H7 (cell line): ENCODE measurements at places on chromosomes 2 and 18. TPM values are rescaled to one million over a fixed set of nuclear protein-coding genes. Genes with fewer than 3 reads are reported as not detected.

DNA sequence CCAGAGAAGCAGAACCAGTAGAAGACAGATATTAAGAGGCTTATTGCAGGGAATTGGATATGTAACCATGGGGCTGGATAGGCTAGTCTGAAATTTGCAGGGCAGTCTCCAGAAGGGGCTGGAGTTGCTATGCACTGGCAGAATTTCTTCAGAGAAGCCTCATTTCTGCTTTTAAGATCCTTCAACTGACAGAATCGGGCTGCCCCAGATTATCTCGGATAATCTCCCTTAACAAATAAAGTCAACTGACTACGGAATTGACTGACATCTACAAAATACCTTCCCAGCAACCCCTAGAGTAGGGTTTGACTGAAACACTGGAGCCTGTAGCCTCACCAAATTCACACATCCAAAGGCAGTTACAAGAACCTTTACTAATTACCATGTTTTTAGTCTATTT, 136.4 kb downstream of the SOCS6 start:
- DNase-seq, result no peak

- DNase-seq, result no peak
Observed at GRCh38 chr2:236691799-236692167, 122.2 kb downstream of the ACKR3 start.

DNA sequence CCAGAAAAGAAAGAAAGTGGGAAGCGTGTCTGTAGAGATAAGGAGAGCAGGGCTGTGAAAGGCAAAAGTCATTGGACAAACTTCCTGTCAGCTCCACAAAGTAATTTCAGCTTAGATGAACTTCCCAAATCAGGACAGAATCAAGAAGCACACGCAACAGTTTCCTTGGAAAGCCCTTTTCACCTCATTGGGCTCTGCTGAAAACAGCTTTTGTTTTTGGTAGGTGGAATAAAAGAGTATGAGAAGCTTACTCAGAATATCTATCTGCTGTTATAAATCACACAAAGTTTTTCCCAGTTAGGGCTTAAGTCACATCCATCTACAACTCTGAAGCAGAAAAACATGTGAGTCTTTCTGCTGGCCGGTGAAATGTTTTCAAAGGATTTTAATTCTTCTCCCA, 42.4 kb upstream of the EFEMP1 start:
- no peak for DNase-seq

CLIP4 gene
- 0.30 and 2.0 TPM in 2 replicates for total RNA-seq

GPR35 gene
- total RNA-seq, result 0.07 TPM in 1 of 2 replicates, not detected in the other
